ENCODE measurements at places on chromosomes 16 and 17.

DNA sequence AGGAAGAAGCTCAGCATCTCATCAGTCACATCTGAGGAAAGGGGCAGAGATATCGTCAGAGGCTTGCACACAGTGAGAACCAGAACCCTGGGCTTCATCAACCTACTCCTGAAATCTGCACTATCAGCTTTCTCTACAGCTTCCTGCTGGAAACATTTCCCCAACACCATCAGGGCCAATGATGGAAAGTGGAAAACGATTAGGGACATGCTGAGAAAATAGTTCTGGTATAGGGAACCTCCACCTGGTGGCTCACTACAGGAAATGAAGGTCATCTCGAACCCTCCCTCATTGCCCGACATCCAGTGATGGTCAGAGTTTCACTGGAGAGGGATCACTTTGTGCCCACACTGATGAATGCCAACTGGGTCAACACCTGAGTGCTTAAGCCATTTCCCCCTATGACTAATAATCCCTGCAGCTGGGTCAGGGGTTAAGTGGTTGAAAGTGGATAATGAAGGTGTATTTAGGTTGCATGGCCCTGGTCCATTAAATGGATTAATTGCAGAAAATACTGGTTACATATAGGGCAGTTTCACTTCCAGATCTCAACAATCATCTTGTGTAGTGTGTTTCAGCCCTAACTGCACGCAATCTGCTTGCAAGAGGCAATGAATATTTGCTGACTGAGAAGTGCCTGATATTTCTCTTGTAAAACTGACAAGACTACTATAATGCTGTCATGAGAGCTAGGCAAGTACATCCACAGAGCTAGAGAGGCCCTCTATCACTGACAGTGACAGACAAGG lies 43.1 kb upstream of the GSG1L start:
- DNase-seq: no peak

DNA sequence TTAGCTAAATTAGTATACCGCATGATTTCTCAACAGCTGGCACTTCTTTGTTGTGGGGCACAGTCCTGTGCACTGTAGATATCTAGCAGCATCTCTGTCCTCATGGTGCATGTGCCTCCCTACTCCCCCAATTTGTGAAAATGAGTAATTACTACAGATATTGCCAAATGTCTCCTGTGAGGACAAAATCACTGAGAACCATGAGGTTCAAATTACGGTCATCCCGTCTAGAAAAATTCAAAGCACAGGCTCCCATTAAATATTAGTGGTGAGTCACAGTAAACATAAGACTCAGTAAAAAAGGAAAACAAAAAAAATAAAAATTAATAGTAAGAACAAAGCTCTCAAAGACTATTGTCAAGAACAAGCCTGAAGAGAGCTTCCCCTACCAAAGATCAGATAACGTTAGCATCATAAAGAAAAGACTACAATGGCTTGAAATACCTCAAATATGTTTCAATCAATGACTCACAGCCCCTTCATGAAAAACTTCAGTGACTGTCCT lies 57.8 kb downstream of the STH start:
- DNase-seq: no peak

GRCh38 chr16:23642246-23642774 lies 1.0 kb downstream of the DCTN5 start:
- no peak for DNase-seq

DNA sequence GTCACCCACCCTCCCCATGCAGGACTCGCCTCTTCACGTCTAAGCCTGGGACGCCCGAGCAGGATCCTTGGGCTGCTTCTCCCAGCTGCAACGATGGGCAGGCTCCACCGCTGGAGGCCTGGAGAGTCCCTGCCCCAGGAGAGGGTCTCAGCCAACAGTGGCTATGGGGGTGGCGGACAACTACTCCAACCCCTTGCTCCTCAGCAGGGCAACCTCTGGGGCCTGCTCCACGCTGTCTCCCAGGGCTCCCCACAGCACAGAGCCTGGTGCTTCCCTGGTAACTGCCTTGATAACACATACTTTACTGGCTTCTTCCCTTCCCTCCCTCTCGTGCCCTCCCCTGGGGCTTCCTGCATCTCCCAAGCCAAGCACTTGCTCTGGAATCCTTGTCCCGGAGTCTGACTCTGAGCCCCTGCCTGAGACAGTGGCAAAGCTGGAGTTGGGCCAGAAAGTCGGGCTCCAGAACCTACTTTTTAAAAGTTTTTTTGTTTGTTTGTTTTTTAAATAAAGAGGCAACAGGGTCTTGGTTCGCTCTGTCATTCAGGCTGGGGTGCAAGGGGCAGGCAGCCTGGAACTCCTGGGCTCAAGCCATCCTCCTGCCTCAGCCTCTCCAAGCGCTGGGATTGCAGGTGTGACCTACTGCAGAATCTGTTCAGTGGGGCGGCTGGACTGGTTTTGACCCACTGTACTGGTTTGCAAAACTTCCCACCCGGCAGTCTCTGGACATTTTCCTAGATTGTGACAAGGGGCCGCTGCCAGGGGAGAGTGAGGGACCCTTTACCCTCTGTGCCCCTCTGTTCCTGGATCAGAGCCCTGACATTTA lies 99.4 kb downstream of the TNFRSF13B start:
- no peak for DNase-seq

- DNase-seq: no peak
Measured at GRCh38 chr16:19753815-19754643, 36.0 kb downstream of the IQCK start.

- DNase-seq: no peak
Measured at GRCh38 chr16:10297341-10298006, 88.4 kb upstream of the ATF7IP2 start.

- no peak for DNase-seq
Measured at GRCh38 chr16:88309908-88310265, 72.9 kb upstream of the ZNF469 start.

- no peak for DNase-seq
Measured at GRCh38 chr17:74239172-74239571, 25.8 kb downstream of the TTYH2 start.

DNA sequence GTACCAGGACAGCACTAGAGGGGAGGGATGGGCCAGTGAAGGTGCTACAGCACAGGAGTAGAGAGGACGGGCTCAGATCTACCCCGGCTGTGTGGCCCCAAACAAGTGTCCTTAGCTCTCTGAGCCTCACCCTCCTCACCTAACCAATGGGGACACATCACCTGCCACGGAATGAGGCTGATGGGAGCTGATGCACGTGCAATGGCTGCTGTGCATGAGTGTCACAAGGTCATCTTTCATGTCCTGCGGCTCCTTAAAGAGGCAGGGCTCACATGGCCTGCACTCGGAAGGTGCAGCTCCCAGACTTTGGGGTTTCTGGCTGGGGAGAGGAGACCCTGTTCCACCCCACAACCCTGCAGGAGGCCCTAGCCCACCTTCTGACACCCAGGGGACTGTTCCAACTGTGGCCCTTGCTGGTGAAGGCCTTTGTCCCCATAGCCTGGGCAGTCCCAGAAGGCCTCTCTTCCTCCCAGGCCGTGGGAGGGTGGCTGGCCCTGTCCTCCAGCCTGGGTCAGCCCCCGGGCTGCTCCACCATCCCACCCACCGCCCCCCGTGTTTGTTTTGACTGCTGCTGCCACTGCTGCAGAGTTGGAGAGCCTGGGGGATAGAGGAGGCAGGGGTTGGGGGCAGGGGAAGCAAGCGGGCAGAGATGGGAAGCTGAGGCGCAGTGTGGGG lies 10.5 kb downstream of the HAP1 start:
- DNase-seq: no peak

DNA sequence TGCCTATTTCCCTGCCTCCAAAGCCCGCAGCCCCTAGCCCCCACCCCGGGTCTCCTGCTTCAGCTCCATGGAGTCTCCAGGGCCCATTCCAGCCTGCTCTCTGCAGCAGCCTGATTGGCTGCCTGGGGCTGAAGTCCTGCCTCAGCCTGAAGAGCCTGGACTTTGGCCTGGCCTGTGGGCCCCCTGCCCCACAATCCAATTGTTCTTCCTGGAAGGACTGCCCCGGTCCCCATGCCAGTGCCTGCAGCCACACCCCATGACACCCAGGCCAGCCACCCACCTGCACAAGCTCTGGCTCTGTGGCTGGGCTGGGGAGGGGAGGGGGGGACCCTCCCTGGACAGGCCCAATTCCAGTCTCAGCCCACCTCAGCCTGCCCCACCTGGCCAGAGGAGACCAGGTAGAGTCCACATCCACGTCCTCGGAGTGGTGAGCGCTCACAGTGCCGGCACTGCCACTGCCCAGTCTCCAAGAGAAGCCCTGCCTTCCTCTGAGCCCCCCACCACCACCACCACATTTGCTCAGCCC lies 12.3 kb downstream of the ENPP7 start:
- DNase-seq: no peak

DNA sequence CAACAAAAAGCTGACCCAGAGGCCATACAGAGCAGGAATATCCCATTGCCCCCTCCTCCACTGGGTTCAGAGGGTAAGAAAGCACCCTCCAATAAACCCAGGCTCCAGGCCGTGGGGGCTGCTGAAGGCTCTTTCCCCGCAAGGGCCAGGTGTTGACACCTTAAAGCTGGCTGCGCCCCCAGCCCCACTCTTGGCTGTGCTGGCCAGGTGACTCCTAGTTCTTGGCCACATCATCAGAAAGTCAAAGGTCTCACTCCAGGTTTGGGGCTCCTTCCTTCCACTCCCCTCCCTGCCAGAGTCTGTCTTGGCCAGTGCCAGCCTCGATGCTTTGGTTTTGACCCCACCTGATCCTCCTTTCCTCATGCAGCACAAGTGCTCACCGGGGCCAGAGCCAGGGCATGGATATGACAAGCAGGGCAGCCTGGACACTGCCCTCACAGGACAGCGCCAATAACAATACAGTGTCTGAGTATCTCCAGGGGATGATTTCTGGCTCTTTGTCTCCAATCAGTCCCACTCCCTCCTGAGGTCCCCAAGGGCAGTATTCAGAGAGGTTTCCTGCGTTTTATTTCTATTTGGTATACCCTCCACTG lies 8.2 kb downstream of the SLC46A1 start:
- no peak for DNase-seq

DNA sequence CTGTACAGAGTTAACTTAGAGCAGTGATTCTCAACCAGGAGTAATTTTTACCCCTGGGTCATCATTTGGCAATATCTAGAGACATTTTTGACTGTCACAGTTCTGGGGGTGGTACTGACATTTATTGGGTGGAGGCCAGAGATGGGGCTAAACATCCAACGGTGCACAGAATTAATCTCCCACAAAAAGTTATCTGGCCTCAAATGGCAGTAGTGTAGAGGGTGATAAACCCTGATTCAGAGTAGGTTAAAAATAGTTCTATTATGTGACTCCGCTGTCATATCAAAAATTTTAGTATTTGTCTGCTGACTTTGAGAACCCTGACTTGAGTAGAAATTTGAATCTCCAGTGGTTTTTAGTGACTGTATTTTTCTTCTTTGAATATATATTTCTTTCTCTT lies 19.1 kb downstream of the VPS35L start:
- DNase-seq: no peak

DNA sequence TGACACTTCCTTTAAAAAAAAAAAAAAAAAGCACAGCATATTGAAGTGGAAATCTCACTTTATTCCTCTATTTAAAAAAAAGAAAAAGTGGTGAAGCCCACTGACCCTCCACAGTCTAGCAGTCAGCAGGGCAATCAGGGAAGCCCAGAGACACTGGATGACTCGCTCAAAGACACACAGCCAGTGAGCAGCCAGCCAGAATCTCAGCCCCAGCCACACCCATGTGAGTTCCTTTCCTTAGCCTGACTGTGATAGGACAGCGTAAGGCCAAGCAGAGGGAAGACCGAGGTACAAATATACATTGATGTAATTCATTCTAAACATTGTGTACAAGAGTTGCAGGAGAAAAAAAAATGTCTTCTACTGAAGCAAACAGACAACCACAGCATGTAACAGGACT lies 22.5 kb downstream of the XPO6 start:
- DNase-seq: no peak

DNA sequence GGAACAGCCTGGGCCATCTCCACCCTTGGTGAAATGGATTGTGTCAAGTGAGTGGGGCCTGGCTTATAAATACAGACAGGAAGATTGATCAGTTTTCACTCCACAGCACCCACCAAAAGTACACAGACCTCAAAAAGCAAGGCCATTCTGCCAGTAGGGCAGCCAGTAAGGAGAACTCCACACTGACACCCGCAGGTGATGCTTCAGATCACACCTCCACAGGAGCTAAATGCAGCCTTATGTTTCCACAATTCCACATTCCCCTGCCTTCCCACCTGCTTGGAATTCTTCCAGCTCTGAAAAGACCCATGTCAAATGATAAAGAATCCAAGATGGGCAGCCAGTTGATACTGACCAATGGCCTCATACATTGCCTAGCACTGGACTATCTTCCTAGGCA lies 191.1 kb downstream of the ZFHX3 start:
- DNase-seq: peak; percentile 22

DNA sequence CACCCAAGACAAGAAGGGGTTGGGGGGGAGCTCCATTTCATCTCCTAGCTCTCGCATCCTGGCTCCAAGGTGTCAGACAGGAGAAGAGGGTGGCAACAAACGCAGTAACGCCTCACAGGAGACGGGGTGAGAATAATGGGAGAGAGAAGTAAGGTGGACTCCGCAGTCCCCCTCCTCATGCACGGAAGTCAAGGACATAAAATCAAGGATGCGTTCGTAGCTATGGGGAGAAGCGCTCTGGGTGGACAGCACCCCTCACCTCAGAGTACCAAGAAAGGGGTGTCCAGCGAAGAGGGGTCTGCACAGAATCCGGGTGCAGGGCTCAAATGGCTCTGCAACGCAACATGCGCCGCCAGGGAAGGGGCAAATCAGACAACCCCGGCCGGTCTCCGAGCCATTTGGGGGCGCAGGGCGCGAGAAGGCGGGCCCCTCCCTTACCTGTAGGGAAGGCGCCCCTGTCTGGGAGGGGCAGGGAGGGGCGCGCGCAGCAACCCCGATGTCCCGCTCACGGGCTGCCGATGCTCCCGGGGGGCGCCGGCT lies 555 bp downstream of the HDAC5 start:
- DNase-seq: peak; percentile 50

DNA sequence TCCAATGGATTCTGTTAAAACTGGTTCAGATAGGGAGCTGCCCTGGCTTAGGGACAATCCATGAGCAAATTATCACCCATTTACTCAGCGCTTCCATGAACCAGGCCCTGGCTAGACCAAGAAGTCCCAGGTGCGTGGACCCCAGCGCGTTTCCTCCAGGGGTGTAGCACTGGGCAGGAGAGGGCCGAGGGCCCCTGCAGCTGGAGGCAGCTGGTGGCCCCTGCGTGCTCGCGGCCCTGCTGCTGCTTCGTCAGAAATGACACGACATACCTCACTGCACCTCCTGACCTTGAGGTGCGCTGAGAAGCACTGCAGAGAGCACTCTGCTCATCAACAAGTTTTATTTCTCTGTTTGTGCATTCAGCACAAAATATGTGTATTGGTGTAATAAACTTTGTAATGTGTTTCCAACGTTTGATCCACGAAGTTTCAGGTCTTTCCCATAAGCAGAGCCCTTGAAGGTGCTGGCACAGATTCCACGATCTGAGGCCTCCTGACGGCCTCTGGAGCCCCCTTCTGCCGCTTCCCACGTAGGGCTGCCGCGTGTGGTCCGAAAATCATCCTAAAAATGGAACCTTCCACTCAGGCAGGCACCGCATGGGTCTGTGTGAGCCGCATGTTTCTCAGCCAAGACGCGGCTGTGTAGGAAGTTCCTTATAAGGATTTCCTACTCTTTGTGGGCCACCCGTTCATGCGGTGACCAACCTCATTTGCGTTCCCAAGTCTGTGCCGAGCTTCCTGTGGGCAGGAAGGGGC lies 50.8 kb upstream of the ZCCHC14 start:
- DNase-seq: no peak

GRCh38 chr17:9942885-9943284 lies 37.8 kb upstream of the RCVRN start:
- no peak for DNase-seq

Measured in activated T-cell treated with anti-CD3 and anti-CD28 coated beads, Interleukin-2, amount 50 U/mL, for 48 hours (primary cell).